ENCODE measurements at places on chromosomes 3 and 15.

- DNase-seq, result no peak
Observed at GRCh38 chr15:67835297-67836133, 4.3 kb downstream of the RNU6-1 start.

- DNase-seq, result peak; percentile 8
Observed at GRCh38 chr3:97658668-97659285, 105.8 kb upstream of the ARL6 start.

DNA sequence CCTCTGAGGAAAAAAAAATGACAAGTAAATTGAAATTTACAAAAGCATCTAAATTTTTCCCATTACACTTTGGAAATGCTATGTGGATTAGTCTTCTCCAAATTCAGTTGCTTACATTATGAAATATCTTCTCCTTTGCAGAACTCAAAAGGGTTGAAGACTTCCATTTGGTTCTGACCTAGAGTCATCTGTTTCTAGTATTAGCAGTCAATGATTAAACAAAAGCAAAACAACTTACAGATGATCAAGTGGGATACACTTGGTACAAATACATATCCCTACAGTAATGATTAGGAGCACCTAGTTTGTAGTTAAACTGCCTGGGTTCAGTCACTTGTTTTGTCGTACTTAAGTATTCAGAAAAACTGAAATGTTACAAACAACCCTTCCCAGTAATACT is 136.2 kb downstream of the MBNL1 start:
- no peak for DNase-seq

DNA sequence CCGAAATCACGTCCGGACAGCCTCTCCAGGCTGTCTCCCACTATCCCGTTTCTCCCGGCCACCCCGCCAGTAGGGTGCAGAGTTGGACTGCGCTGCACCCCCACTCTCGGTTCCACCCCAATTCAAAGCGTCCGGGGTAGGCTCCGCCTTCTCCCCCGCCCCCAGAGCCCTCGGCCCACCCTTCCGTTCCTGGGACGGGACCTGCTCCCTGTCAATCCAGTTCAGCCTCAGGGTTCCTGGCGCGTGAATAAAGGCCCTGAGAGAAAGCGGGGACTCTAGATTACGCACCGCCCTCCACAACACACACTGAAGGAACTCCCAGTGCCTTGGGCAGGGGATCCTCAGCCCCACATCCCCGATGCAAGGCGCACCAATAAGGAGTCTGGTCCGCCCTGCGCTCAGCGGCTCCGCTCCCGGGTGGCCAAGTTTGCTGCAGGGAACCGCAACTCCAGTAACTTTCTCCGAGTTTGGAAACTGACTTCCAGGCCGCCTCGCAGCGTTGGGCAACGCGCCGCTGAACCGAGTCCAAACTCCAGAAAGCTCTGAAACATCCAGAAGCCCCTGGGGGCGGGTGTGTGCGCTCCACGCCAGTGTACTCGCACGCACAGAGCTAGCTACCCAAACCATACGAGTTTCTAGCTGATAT is 1.9 kb downstream of the ADAMTS9 start:
- peak; percentile 93 for DNase-seq

DNA sequence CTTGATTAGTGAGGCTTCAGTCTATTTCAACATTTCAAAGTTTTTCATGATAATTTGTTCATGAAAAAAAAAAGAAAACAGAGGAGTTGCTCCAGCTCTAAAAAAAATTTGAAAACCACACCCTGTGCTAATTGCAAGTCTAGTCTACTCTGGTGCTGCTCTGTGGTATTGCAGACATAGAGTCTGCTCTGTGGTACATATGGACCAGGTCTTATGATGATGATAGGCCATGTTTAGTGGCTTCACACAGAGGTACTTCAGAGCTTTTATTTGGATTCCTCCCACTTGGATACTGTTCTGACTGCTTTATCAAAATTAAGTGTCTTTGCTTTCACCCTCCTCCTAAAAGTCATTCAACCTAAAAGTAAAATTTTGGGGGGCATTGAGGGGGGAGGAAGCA is 160.8 kb downstream of the ALCAM start:
- no peak for DNase-seq

- DNase-seq, result no peak
Observed at GRCh38 chr3:54433846-54434245, 311.5 kb downstream of the CACNA2D3 start.

DNA sequence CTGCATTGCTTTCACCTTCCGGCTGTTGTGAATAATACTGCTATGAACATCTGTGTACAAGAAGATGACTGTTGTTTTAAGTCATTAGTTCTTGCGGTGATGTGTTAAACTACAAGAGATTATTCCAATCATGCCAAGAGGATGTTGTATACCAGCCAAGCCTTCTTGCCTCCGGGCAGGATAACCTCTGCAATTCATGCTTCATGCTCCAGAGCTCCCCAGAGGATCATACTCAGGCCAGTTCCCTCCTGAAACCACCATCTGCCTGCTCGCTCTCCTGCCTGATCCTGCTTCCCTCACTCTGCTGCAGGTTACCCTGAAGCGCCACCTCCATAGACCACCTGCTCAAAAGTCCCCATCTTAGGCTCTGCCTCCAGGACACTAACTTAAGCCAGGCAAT is 187.1 kb upstream of the PROK2 start:
- DNase-seq, result no peak

DNA sequence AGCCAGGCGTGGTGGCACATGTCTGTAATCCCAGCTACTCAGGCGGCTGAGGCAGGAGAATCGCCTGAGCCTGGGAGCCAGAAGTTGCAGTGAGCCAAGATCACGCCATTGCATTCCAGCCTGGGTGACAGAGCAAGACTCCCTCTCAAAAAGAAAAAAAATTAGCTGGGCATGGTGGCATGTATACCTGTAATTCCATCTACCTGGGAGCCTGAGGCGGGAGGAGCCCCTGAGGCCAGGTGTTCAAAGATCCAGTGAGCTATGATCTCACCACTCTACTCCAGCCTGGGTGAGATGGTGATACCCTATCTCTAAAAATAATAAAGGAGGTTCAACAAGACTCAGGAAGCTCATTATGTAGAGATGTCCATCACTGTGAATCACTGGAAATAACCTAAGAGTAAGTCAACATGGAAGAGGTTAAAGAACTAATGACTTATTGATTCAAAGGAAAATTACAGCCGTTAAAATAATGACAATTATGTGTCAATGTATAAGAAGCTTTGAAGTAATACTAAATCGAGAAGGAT is 19.8 kb upstream of the RAB7A start:
- DNase-seq, result no peak

GRCh38 chr3:81763001-81763400 is 1.6 kb upstream of the GBE1 start:
- no peak for DNase-seq

- peak; percentile 17 for DNase-seq
Observed at GRCh38 chr3:117756563-117756962, 1047.0 kb downstream of the TUSC7 start.

GRCh38 chr15:47737477-47737876 is 20.2 kb downstream of the SEMA6D start:
- DNase-seq, result no peak

GRCh38 chr15:65081270-65081669 is 4.7 kb downstream of the KBTBD13 start:
- DNase-seq, result no peak

GRCh38 chr3:15347063-15347736 is 14.8 kb upstream of the SH3BP5 start:
- DNase-seq, result no peak

- peak; percentile 40 for DNase-seq
Observed at GRCh38 chr3:62873761-62874710, 1.2 kb downstream of the CADPS start.

- no peak for DNase-seq
Observed at GRCh38 chr3:174857301-174857700, 1.8 kb upstream of the NAALADL2 start.

GRCh38 chr3:102200126-102200525 is 234.7 kb upstream of the ZPLD1 start:
- DNase-seq, result peak; percentile 86

DNA sequence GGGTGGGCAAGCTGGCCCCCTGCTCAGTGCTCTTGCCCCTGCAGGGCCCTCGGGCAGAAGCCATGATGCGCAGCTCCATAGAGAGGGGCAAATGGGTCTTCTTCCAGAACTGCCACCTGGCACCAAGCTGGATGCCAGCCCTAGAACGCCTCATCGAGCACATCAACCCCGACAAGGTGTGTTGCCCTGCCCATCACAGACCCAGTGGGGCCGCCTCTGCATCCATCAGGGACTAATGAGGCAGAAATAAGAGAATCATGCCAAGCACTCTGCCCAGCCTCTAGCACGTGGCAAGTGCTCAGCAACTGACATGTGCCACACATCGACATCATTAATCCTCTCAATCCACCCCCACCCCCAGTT is 49.4 kb downstream of the SEMA3G start:
- DNase-seq, result no peak

GRCh38 chr15:99324082-99324620 is 72.9 kb downstream of the LRRC28 start:
- DNase-seq, result peak; percentile 97

Data from fibroblast of skin of back (primary cell).